ENCODE measurements at places on chromosomes 3 and 15.

GRCh38 chr3:188742755-188743550 is 428.8 kb upstream of the TPRG1 start:
- no peak for DNase-seq

DNA sequence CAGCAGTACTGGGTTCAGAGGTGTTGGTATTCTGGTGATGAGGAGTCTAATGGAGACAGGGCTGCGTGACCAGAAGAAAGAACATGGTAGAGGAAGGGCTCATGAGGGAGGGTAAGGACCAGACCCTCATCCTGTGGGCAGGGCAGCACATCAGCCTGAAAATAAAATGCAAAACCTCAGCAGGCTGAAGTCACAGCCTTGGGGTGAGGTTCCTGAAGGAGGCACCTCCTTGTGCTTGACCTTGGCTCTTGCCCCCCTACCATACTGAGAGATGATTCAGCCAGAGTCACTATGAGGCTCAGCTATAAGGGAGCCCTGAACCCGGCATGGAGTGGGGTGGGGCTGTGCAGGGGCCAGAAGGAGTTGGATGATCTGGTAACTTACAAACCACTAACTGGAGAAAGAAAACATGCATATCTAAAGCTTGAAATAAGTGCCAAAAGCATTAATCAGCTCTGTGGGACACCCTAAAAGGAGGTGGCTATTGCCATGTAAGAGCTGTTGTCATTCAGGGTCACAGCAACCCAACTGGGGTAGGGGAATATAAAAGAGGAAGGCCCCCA is 60.2 kb downstream of the CORO2B start:
- DNase-seq: no peak

- DNase-seq: no peak
These were observed 191.3 kb upstream of the ZNF385D start for GRCh38 chr3:21942328-21942727.

- DNase-seq: no peak
These were observed 324.7 kb upstream of the RARB start for GRCh38 chr3:25103391-25103790.

GRCh38 chr3:95088464-95088863 is 1025.6 kb downstream of the NSUN3 start:
- no peak for DNase-seq

DNA sequence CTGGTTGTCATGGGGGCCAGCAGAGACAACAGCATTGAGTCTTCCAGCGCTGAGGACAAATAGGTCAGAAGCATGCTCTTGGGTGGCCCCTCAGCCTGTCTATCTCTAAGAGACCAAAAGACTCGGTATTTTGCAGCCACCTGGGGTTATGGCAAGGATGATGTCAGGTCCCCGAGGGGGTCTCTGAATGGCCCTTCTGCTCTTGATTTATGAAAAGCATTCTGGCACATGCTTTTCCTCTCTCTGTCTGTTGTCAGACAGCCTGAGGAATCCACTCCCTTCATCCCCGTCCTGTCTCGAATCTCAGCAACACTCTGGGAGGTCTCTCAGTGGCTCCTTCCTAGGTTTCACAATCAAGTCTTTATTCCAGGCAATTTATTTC is 156.6 kb upstream of the RGMA start:
- DNase-seq: no peak

GRCh38 chr15:86555939-86556338 is 476.3 kb downstream of the AGBL1 start:
- no peak for DNase-seq

DNA sequence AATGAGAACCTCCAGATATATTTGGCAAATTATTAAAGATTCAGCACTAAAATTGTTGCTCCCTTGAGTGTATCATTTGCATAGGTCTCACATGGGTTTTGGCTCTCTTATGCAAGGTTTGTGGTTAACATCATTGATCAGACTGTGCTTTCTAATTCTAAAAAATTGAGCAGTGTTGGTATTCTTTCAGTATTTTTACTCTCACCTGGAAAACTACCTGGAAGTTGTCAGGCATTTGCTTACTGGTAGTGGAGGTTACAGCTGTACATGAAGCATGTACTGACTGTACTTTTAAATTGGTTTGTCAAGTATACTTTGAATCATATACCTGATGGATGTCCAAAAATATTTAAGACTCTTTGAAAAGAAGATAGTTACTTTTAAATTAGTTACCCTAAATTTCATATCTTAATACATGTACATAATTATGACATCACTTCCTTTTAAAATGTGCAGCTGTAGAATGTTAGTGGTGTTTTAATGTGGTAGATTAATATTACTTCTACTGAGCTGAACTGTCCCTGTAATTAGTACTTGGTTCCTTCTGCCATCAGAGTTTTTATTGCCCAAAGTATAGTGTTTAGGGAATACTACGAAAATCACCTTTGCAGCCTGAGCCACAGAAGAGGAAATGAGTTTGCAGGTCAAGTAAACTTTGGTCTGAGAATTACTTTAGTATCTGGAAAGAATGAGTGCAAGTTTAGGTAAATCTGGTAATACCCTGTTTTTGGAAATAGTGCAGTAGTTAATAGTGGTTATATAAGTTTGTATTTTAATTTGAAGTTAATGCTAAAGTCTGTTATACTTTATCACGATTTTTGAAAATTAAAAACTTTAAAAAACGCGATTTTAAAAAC is 2.8 kb downstream of the CHD2 start:
- no peak for DNase-seq

DNA sequence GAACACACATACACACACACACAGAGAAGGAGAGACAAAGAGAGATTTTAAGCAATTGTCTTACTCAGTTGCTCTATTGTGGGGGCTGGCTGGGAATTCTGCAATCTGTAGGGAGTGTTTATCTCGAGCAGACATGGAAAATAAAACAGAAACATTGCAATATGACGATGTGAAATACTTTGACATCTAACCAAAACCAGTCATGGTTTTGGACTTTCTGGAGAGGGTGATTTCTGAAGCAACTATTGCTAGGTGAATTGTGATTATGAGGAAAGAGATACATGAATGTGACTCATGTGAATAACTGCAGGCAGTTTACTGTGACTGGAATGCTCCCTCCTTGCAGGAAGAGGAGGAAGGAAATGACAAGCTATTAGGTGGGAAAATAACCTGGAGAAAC is 12.3 kb upstream of the PHLDB2 start:
- no peak for DNase-seq

DNA sequence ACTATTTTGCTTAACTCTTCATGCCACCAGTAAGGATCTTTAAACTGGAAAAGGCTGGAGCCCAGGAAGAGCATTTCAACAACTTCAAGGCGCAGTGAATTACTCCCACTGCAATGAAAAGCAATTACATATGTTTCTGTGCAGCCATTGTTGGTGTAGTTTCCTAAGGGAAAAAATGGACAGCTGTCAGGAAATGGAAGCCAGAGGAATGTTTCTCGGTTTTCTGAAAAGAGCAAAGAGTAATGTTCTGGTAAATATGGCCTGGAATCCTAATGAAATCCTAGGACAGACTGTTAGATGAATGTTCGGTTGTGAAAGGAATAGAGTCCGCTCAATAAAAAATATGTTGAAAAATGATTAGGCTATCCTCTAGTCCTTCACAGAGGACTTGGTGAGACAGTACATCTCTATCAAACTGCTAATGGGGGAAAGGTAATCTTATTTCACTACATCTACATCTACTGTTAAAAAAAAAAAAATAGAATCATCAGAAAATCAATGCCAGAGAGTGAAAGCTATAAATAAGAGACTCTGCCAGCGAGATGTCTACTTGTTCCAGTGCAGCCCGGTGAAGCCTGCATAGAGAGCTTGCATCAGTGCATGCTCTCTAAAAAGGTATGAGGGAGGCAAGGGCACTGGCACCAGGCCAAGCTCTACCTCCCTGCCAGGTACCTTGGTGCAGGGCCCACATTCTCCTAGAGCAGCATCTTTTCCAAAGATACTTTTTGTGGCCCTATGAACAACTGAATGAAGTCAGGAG is 68.2 kb upstream of the TJP1 start:
- DNase-seq: no peak

GRCh38 chr3:126119976-126120375 is 36.1 kb upstream of the SLC41A3 start:
- DNase-seq: no peak

GRCh38 chr3:32305361-32305876 is 66.9 kb downstream of the CMTM8 start:
- no peak for DNase-seq

DNA sequence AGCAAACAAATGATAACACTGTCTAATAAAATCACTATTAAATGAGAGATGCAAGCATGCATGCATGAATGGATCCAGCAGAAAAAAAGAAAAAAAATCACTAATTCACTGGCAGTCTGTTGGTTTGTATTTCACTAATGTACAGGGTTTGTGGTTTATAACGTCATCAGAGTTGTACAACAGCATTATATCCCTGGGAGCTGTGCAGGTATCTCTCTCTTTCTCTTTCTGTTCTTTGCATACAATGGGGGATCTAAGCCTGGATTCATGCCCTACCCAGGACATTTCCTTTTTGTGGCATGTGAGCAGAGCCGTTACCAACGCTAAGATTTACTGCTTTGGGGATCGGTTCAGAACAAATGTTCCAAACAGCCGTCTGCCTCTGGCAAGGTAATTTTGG is 229.5 kb downstream of the SOX2 start:
- DNase-seq: no peak

GRCh38 chr3:49867871-49868321 is 1.8 kb downstream of the CAMKV start:
- DNase-seq: no peak

DNA sequence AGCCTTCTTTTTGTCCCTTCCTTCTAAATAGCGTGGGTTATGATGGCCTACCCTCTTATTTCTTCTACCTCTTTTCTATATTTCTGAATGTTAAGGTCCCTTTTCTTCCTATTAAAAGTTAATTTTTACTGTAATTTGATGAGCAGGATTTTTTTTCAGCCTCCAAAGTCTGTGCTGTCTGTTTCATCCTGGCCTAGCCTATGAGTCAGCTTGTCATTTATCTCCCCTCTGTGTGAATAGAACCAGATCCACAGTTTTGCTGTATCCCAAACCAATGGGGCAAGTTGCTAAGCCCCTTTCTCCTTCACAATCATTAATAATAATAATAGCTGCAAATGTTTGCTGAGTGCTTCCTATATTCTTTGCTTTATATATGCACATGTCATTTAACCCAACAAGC is 18.1 kb upstream of the C3orf38 start:
- no peak for DNase-seq

DNA sequence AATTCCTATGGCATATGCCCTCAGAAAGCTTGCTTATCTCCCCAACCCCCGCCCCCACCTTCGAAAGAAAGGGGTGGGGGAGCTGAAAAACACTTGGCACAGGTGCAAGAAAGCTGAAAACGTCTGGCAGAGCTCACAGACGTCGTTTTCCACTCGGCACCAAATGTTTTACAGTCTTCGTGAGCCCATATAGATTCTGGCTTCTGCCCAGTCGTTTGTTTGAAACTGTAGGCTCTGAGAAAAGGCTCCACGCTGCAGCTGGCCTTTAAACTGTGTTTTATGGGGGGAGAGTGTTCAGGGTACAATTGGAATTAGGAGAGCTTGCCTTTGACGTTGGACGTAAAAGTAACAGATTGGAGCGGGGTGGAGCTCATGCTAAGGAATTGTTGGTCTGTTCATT is 130.3 kb downstream of the MDFIC2 start:
- no peak for DNase-seq

GRCh38 chr3:98977520-98977919 is 76.0 kb upstream of the DCBLD2 start:
- DNase-seq: peak; percentile 43

- peak; percentile 88 for DNase-seq
These were observed 4.8 kb downstream of the IDH2 start for GRCh38 chr15:90097475-90097874.

DNA sequence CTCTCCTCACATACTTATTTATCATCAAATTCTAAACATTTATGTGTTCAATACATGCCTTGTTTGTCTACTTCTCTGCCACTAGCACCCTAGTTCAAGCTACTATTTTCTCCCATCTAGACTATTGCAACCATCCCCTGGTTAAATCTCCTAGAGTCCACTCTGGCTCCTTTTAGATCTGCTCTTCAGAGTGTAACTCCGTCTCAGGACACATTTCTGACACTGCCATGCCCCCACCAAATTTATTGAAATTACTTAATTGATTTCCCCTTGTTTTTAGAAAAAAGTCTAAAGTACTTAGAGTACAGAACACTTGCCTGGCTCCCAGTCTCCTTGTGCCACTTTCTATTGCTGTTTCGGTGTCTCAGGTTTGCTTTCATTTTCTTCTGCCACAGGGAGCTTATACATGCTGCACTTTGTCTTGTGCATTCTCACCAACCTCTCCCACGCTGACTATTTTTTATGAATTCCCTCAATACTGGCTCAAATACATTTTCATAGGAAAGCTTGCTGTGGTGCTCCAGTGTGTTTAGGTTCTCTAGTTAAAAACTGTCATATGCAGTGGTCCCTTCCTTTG is 792.3 kb downstream of the DIPK2A start:
- DNase-seq: peak; percentile 21

- DNase-seq: no peak
These were observed 82.2 kb upstream of the WDR72 start for GRCh38 chr15:53841651-53842050.

GRCh38 chr3:23108451-23109057 is 94.6 kb upstream of the UBE2E2 start:
- no peak for DNase-seq

DNA sequence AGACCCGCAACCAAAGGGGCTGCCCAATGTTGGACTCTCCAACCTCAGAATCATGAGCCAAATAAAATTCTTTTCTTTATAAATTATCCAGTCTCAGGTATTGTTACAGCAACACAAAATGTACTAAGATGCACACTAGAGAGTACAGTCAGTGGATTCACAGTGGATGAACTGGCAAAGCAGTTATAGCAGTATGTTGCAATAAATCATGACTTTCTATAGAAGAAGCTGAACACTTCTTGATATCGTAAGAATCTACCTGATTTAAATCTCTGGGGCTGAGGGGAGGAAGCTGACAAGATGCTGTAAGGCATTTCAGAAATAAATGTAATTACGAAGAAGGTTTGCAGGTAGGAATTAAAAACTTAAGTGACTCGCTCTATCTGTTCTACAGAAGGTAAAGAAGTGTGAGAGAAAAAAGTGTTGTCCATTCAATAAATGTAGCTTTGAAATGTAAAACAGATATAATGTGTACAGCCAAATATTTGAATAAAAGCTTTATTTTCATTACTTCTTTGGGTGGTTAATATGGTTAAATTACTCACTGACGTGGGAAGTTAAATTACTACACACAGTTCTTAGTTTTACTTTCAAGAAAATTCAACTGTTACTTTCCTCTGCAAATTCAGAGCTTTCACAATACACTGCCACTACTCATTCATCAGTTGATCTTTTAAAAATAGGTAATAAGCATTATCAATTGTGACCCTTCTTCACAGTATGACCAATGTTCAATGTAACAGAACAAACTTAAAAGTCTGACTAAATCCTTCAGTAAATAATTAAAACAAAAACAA is 439.1 kb downstream of the SHQ1 start:
- DNase-seq: no peak

DNA sequence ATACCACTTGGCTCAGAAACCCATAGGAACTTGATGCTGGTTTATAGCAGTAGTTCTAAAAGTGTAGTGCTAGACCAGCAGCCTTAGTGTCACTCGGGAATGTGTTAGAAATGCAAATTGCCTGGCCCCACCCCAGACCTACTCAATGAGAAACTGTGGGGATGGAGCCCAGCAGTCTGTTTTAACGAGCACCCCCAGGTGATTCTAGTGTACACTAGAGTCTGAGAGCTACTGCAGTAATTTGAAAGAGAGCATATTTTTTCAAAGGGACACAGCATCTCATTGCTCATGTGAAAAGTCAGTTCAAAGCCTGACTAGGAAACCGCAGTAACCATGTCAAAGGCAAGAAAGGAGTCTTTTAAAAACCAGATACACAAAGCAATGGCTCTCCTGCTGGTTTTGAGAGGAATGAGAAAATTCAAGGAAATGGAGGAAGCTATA is 313.4 kb downstream of the SQOR start:
- DNase-seq: no peak
